Neuronal stem cell (in vitro differentiated cells): ENCODE measurements at places on chromosomes 6 and 20.

DNA sequence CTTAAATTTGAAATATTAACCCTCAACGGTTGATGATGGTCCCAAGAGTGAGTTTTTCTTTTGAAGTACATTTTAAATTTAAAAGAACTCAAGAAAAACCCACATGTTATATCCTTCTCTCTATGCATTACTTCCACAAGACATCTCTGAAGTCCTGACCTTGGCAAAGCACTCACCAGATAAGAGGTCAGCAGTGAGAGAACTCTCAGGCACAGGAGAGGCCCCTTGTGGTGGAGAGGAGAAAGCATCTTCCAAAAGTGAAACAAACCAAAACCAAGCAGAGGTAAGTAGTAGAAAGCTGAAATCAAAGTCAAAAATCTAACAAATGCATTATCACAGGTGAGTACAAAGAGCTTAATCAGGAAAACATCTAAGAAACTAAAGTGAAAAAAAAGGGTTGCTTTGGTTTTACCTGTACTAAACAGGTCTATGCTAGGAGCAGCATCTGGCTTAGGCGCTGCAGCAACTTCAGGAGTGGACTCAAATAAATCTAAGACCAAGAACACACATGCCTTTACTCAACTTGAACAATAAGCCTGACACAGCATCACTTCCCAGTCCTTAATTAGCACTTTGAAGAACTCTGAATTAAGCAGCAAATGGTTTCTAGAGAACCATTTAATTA, 80.5 kb downstream of the PRSS35 start:
- no peak for DNase-seq

DNA sequence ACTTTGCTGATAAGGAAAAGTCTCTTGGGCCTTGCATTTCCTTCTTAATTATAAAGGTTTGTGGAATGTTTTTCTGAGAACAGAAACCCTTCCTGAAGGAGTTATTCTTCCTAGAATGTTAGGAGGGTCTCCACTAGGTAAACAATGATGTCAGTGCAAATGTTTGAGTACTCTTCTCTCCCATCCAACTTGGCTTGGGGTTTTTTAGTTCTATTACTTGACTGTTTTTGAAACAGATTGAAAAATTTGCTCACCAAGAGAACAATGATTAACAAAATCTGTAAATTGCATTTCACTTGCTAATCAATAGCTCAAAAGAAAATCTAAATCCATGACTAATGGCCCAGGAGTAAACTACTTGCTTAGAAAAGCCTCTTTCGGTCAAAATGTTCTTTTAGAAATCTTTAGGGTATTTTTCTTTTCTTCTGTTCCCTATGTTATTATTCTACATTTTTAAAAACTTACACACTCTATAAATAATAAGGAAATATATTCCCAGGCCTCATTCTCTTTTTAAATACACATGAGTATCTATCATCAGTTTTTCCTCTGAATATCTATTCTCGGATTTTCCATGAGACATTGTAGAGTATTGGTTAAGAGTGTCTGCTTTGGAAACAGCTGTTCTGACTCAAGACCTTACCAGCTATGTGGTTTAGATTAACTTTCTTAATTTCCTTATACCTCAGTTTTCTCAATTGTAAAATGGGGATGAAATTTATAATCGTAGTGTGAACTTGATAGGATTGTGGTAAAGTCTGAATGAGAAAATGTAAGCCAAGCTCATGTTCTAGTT, 234.2 kb upstream of the CITED2 start:
- DNase-seq, result no peak

DNA sequence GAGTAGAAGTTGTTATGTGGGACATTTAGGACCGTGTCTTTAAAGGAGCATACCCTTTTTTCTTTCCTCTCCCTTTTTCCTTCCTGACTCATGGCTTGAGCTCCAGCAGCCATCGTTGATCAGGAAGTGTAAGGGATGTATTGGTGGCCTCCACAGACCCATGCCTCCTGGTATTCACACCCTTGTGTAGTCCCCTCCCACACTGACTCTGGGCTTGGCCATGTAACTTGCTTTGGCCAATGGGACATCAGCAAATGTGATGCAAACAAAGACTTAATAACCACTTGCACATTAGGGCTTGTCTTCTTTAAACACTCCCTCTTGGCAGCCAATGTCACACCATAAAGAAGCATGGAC, 18.9 kb upstream of the SLC13A3 start:
- DNase-seq, result no peak

- DNase-seq, result no peak
Observed at GRCh38 chr6:134997133-134997995, 47.5 kb upstream of the ALDH8A1 start.

- no peak for DNase-seq
Observed at GRCh38 chr20:54295686-54296085, 87.8 kb downstream of the PFDN4 start.

GRCh38 chr20:38557174-38557573, 23.8 kb upstream of the ADIG start:
- DNase-seq, result no peak

GRCh38 chr6:84280639-84281038, 53.2 kb upstream of the CEP162 start:
- DNase-seq, result no peak
